Stimulated activated CD8-positive, alpha-beta memory T cell treated with anti-CD3 and anti-CD28 coated beads, Interleukin-7, amount 100 ng/mL, for 1 hour (primary cell): ENCODE measurements at places on chromosomes 2 and 18.

DNA sequence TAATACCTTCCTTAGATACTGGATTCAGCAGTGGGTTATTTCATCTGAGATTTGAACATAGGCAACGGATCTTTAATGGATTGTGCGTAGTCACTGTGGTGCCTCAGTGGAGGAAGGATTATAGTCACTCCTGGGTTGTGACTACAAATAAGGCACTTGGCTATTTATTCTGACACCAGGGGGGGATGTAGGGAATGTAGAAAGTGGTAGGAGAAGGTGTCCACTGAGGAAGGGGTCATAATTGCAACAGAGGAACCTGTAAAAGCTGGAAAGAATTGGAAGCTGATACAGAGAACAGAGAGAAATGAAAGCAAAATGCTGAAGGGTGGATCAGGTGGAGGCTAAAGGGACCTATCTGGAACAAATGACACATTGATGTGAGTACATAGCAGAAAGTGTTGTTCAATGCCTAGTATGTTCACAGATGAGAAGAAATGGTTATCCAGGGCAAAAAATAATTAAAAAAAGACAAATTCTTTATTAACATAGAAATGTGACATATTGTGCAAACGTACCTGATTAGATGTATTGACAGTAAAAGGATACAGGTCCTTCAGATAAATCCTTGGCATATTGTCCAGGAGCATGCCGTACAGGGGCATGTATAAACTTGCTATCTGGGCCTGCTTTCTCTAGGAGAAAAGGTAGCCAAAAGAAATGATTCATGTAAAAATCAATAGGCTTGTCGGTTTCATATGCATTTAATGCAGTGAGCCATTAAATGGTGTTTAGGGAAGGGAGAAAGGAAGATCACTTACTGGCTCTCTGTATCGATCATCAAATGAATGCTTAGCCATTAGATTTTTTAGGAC lies 91.2 kb upstream of the CCDC195 start:
- DNase-seq: no peak

DNA sequence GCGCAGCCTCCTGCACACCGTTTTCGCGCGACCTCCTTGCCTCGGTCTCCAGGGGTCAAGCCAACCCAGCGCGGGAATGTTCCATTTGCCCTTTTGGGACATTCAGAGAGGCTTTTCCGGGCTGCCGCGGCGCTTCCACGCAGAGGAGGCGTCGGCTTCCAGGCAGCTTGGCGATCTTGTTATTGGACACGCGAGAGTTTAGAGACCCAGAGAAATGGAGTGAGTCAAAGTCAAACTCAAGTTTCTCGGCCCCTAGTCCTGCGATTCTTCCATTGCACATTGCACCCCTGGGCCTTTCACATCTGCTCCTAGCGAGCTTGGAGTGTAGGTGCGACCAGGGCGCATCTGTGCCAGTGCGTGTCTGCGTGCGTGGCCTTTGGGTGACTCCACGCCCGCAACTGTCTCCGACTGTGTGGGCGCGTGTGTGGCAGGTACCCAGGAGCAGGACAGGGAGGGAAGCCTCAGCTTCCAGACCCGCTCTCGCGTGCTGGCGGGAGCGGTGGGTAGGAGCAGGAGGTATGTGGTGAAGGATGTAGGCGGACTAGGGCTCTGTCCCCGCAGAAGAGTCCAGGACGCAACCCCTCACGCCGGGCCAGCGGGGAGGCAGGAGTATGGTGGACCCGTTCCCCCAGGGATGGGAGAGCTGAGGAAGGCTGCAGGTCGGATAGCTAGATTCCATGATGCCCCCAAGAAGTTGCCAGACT lies 13.5 kb downstream of the SIX3 start:
- no peak for DNase-seq

DNA sequence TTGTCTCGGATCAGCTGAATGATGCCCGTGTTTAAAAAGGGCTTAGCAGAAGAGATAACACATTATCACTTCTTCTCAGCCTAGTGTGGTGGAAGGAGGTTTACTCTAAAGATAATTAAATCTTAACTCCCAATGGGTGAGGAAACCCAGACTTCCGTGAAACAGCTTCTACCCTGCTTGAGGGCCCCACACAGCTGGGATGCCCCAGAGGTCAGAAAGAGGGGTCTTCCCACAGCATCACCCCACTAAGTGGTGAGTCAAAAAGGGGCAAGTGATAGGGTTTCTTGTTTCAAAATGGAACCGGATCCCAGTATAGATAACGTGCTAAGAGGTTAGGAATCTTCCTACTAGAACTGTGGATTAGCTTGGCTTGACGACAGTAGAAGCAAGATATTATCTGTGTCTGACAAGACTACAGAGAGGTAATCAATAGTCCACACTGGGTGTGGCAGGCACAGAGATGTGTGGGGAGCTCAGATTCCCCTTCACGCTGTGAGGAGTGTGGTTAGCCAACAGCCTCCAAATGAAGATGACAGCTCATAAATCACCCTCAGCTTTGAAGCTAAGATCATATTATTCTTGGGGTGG lies 129.6 kb upstream of the COPS8 start:
- no peak for DNase-seq

DNA sequence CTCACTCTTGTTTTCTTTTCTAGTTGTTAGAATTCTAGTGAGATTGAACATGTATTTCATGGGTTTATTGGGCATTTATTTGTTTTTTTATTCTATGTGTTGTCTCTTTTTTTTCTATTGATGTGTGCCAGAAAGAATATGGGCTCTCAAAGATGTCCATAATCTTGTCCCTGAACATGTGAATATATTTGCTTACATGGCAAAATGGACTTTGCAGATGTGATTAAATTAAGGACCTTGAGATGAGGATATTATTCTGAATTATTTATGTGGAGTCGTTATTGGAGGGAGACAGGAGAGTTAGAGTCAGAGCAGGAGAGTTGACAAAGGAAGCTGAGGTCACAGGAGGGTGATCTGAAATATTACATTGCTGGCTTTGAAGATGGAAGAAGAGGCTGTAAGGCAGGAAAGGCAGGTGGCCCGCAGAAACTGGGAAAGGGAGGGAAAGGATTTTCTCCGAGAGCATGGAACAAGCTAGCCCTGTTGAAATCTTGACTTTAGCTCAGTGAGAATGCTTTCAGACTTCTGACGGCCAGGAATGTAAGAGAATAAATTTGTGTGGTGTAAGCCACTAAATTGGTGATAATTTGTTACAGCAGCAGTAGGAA lies 82.8 kb downstream of the NABP1 start:
- DNase-seq: no peak

- no peak for DNase-seq
These were observed 128.6 kb upstream of the NYAP2 start for GRCh38 chr2:225270861-225271260.

GRCh38 chr2:7097353-7097895 lies 180.2 kb downstream of the RNF144A start:
- peak; percentile 64 for DNase-seq

DNA sequence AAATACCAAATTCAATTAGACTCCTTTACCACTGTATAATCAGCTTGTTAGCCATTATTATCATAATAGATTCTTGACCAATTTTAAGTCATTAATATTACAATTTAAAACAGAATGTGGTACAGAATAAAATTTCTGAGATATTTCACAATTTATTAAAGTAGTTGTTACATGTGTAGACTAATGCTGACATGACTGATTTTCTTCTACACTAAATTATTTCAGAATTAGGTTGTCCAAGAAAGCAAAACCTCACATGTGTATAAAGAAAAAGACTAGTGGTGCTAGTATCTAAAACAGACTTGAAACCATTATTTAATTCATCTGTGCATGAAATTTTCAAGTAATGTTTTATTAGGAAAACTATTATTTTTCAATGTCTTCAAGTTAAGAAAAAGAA lies 79.2 kb upstream of the COL3A1 start:
- no peak for DNase-seq

GRCh38 chr2:180015951-180016709 lies 9.0 kb upstream of the CWC22 start:
- no peak for DNase-seq
